ENCODE measurements at places on chromosomes 2 and 18.
A peak's percentile ranks its signal among the peaks of the same experiment; 100 is the strongest.

- no peak for DNase-seq
Measured at GRCh38 chr2:146997945-146998344, 846.9 kb upstream of the ACVR2A start.

- DNase-seq, result no peak
Measured at GRCh38 chr2:96955762-96956161, 30.6 kb downstream of the FAM178B start.

- DNase-seq, result peak; percentile 79
Measured at GRCh38 chr2:113138428-113139322, 11.3 kb downstream of the IL1RN start.

GRCh38 chr2:229586746-229587705 is 127.3 kb downstream of the DNER start:
- DNase-seq, result peak; percentile 96

DNA sequence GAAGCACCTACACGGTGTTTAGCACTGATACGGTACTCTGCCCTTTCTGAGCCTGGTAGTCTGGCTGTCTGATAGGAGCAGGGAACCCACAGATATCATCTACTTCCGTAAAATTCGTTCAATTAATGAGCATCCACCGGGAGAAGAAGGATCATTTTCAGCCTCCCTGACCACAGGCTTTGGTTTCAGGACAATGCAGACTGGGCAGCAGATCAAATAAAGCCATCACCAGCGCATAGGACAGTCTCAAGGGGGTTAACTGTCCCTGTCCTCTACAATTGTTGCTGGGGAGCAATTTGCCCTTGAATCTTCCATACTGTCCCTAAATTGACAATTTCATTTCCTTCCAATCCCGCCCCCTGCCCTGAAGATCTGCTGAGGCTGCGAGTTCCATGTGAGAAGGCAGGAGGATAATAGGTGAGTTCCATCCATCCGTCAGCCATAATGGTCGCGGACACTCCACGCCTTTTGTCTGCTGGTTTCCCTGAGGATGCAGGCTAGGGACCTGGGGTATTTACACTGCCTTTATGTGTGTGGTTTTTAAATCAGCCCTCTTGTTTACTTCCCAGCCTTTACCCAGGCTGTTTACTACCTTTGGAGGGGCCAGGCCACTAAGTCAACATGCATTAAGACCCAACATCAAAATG is 110.0 kb downstream of the MYCN start:
- no peak for DNase-seq

GRCh38 chr2:80007777-80008503 is 296.6 kb downstream of the LRRTM1 start:
- DNase-seq, result no peak

DNA sequence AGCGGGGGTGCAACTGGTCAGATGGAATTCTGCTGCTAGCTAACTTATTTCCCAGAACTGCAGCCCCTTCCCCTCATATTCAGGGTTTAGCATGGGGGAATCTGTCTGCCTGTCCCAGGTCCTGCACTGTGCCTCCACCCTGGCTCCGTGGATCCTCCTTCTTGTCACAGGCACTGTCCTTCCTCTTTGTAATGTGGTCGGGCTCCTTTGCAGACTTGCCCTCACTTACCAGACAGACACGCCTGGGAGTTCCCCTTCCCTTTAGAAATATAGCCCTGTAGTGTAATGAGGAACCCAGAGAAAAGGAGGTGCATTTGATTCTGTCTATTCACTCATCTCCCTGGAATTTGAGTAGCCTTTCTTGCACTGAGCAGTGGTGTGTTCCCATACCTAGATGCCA is 108.7 kb downstream of the TRIM43 start:
- no peak for DNase-seq

GRCh38 chr2:1685957-1686783 is 58.1 kb downstream of the PXDN start:
- DNase-seq, result peak; percentile 82

DNA sequence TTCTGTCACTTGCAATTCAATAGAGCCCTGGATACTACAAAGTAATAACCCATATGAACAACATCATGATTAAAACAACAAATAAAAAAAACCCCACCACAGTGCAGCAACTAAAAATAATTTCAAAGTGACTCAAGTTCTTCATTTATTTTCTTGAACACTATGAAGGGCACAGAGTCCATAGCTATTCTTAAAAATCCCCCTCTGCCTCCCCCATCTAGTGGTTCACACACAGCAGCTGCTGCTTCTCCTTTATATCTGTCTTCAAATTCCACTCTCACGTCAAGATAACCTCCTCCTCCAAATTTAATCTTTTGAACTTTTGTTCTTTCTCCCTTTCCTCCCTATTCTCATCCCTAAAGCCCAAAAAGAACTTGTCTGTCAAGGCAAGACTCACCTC is 591.3 kb downstream of the ZEB2 start:
- DNase-seq, result no peak

GRCh38 chr2:207484444-207485391 is 45.0 kb upstream of the CREB1 start:
- DNase-seq, result no peak

GRCh38 chr2:42249284-42249683 is 80.1 kb downstream of the EML4 start:
- DNase-seq, result no peak

DNA sequence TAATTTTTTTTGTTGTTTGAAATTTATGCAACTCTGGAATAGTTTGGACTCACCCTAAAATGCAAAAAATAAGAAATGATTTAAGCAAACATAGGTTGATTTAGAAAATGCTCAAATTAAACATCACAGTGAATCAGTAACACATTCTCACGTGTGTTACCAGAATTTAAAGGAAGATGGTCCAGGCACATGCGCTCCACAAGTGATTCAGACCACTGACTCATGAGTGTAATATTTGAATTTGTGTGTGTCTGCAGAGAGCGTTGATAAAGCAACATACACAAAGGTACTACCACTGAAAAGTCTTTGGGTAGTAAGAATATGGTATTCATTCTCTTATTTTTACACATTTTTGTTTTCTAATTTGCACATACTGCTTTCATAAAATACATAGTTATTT is 7.9 kb downstream of the SS18 start:
- peak; percentile 76 for DNase-seq

- no peak for DNase-seq
Measured at GRCh38 chr2:215479536-215480240, 43.8 kb upstream of the FN1 start.

DNA sequence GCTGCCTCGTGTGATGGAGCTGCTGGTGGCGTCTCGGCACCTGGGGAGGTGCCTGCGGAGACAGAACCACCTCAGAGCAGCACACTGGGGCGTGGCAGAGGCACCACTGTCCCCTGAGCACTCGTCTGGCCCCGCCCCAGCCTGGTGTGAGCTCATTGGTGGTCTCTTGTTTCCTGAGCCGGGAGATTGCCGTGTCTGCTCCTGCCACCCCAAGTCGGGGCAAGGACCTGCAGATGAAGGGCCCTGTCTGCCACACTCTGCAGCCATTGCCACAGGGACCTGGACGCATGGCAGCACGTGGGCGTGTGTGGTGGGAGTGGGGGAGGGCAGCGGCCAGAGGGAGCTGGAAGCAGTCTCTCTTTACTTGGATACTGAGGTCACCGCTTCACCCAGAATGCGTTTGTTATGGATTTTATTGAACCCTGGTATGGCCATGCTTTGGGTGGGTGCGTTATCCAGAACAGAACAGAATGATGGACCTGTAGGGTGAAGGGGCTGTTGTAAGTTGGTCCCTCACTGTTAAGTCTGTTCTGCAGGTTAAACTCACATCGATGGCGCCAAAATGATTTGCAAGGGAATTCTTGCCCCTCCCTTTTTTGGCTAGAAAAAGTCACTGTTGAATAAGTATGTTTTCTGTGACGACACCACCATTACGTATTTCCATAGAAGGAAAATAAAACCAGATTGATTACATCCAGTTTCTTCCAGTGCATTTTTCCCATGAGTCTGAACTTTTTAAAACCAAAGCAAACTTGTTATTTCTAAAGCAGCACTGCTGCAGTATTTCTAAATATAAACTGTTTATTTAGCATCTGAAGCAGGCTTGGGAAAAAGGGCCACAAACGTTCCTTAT is 92.0 kb downstream of the USP40 start:
- no peak for DNase-seq

GRCh38 chr2:161424891-161425727 is 9.0 kb downstream of the TBR1 start:
- DNase-seq, result no peak
